ENCODE measurements at places on chromosomes 5 and 9. TPM values are rescaled to one million over a fixed set of nuclear protein-coding genes. Genes with fewer than 3 reads are reported as not detected.

DNA sequence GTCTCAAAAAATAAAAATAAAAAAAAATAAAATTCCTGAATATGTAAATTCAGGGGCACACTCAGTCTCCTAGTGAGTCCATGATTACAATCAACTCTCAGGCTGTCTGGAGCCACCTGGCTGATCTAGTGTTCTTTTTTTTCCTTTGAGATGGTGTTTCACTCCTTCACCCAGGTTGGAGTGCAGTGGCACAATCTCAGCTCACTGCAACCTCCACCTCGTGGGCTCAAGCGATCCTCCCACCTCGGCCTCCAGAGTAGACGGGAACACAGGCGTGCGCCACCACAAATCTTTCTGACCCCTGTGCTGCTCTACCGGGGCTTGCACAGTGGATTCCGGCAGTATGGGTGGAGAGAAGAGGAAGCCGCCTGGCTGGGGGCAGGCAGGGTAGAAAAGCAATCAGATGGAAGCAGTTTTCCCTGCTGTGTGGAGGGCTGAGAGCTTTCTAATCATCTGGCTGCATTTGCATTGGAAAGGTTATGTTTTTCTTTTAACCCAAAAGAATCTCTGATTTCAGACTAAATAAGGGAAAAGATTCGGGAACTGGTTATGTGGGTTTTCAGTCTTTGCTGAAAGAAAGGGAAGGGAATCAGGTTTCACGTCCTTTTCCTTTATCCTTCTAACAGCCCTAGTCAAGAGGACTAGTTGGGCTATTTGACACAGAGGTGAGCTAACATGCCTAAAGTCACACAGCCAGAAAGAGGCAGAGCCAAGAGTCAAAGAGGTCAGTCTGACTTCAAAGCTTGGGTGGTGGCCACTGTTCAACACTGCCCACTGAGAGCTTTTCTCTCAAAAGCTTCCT is 26.3 kb upstream of the CORO2A start:
- DNase-seq, result no peak

DNA sequence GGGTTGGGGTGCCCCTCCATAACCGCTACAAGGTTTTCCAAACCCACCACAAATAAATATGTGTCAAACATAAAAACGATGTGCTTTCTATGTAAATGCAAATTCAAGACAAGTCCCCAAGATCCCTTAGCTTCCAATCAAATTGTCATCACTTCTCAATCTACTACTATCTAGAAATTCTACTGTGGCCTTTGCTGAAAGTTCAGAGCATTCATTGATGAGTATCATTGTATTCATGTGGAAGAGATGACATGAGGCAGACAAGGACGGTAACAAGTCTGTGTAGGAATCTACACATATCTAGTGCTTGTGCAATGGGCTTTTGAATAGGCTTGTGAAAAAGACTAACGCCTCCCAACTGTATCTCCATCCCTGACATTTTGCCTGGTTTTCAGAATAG is 524.6 kb downstream of the PDE4D start:
- no peak for DNase-seq

FAM120A gene
- polyA plus RNA-seq, result 39.3 TPM

DNA sequence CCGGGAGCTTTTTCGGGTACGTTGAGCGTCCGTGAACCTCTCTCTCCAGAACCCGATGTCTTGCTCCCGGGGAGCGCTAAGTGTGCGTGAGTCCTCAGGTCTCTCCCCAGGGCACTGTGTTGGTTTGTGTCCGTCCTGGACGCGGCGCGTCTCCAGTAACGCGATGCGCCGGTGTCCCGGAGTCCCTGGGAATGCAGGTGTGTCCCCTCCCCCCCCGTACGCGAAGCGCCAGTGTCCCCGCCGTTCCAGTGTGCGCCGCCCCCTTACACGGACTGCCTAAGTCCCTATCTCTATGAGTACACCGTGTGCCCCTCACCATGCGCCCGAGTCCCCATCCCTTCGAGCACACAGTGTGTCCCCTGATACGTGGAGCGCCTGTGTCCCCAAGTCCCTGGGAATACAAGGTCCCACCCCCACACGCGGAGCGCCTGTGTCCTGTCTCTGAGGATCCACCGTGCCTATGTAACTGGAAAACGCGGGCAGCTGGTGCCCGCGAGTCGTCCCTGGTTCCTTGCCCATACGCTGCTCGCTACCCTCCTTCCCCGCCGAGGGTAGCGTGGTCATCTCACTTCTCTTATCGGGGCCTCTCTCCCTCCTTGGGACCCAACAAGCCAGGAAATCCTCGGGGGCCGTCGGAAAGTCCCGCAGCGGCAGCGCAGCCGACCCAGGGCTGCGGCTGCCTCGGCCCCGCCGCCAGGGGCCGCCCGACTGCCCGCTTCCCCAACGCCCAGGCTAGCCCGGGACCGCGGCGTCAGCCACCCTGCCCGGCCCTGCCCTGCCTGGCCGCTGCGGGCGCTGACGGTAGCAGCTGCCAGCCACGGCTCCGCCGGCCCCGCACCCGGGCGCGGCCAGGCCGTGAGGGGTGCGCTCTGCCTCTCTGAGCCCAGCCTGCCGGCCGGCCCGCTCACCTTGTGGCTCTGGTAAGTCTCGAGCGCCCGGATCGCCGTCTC is 709 bp downstream of the ELL2 start:
- DNase-seq, result peak; percentile 55

MYMK gene
- polyA plus RNA-seq, result 0.87 TPM

- DNase-seq, result no peak
These were observed 134.1 kb downstream of the LURAP1L start for GRCh38 chr9:12908895-12909294.

GRCh38 chr5:54415147-54415546 is 40.4 kb upstream of the HSPB3 start:
- no peak for DNase-seq

SCGB3A2 gene
- polyA plus RNA-seq, result not detected

- no peak for DNase-seq
These were observed 27.5 kb downstream of the GADD45G start for GRCh38 chr9:89632192-89632733.
